Lung microvascular endothelial cell (primary cell): ENCODE measurements at places on chromosomes 12 and 14. TPM values are rescaled to one million over a fixed set of nuclear protein-coding genes. Genes with fewer than 3 reads are reported as not detected.

GRCh38 chr12:19002216-19002615 lies 127.3 kb upstream of the PLEKHA5 start:
- no peak for DNase-seq

GRCh38 chr14:58824106-58824505 lies 186.3 kb downstream of the DACT1 start:
- DNase-seq, result no peak

The RPL10L gene
- total RNA-seq, result not detected in 2 replicates

- no peak for DNase-seq
Measured at GRCh38 chr14:64646103-64646502, 58.1 kb upstream of the PLEKHG3 start.

- no peak for DNase-seq
Measured at GRCh38 chr14:38400751-38401150, 144.9 kb upstream of the CLEC14A start.
